ENCODE measurements at places on chromosomes 4 and X.

- DNase-seq, result no peak
These were observed 151.8 kb upstream of the GATB start for GRCh38 chr4:151912632-151913031.

DNA sequence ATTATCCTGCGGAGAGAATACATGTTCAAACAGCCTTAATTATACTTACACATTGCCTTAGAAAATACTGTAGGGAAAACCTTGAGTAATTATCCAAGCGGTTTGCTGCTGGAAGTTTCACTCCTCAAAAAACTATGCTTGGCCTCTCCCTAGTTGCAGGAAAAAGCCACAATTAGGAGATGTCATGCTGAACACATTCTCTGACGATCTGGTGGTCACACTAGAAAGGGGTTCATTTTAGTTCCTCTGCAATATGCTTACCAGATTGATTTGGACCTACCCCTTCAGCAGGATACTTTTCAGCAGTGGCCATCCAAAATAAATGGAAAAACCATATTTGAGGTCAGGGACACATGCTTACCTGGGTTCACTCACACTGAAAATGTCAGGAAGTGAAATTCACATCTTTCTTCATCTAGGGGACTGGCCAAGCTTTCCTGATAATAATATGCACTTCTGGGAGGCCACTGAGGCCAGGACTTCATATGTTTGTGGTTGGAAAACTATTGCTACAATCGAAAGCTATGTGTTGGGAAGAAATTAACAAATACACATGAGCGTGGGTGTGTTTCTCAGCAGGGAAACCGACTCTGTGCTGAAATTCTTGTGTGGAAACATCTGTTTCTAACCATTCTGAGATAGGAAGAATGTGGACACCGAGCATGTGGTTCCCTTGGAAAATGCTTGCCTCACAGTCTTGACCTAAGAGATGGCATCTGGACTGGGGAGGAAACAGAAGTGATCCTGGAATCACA lies 68.8 kb downstream of the ATXN3L start:
- no peak for DNase-seq

DNA sequence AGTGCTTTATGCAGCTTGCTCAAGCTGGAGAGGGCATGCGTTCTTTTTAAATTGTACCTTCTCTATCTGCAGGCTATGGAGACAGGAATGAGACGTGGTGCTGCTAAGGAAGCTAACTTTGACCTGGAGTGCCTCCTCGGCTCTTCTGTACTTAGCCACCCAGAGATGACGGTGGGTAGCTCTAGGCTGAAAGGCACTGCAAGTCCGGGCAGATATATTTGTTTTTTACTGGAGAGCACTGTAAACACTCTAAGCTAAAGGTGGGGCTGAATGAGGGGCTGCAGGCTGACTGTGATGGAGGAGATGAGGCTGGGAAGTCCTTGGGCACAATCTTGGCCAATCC lies 12.1 kb downstream of the ELF4 start:
- no peak for DNase-seq

- no peak for DNase-seq
These were observed 24.3 kb downstream of the NOP14 start for GRCh38 chr4:2938906-2939305.

- no peak for DNase-seq
These were observed 96.1 kb downstream of the ANOS1 start for GRCh38 chrX:8635812-8636211.

GRCh38 chrX:46904626-46905025 lies 7.6 kb upstream of the JADE3 start:
- DNase-seq, result no peak

GRCh38 chrX:17412692-17413091 lies 37.7 kb downstream of the NHS start:
- no peak for DNase-seq

DNA sequence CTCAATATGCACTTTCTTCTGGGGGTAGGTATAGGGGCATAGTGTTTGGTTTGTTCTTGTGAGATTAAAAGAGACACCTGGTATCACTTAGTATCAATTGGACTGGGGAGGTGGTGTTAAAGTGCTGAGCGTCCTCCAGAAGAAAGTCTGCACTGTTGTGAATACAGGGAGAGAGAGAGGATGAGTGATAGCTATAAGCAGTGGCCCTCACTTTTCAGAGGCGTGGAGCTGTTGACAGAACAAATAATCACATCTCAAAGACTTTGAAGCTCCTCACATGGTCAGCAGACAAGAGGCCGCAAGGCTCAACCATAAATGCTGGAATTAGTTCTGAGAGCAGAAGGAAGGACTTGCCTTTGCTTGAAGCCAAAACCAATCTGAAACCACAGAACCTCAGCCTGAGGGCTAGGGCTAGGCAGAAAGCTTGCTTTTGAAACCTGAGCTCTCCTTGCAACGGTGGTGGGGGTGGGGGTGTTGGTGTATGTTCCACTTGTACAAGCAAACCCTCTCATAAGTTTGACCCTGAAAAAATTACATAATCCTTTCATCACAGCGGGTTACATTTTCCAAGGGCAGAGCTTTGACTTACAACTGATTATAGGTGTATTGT lies 123.2 kb upstream of the SCML1 start:
- DNase-seq, result peak; percentile 8

GRCh38 chrX:9134366-9134765 lies 100.4 kb upstream of the FAM9B start:
- no peak for DNase-seq

DNA sequence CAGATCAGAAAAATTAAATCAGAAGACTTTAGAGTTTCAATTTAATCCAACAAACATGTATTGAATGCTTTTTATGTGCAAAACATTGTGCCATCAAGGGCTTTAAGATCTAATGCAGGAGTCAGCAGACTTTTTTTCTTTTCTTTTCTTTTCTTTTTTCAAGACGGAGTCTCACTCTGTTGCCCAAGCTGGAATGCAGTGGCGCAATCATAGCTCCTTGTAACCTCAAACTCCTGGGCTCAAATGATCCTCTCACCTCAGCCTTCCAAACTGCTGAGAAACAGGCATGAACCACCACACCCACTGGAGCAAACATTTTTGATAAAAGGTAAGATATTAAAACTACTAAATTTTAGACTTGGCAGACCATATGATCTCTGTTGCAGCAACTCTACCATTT lies 24.6 kb upstream of the LRBA start:
- DNase-seq, result no peak
